ENCODE measurements at places on chromosomes 12 and 14.

GRCh38 chr14:64790478-64790877 is 86.3 kb downstream of the PLEKHG3 start:
- no peak for DNase-seq

DNA sequence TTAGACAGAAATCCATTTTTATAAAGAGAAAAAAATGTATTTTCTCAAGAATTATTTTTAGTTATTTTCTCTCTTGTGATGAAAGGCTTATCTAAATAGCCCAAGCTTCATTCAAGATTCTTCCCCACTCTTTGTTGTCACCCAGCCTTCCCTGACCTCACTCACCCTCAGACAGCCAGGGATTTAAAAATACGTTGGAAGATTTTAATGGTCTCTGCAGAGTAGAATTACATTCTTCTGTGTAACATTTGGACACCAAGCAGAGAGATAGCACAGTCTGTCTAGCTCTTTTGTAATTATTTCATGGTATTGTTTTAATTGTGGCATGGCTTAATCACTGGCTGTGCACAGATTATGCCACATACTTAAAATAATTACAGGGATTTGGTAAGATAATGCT is 130.3 kb downstream of the IGF1 start:
- no peak for DNase-seq

DNA sequence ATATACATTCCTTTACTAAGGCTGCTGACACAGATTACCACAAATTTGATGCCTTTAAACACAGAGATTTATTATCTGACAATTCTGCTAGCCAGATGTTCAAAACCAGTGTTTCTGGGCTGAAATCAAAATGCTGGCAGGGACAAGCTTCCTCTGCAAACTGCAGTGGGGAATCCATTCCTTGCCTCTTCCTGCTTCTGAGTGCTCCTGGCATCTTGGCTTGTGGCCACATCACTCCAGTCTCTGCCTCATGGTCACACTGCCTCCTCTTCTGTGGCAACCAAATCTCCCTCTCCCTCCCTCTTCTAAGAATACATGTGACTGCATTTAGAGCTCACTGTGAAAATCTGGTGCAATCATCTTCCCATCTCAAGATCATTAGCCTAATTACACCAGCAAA is 235.7 kb downstream of the TTC8 start:
- no peak for DNase-seq

- DNase-seq = no peak
Observed at GRCh38 chr12:72074065-72074464, 135.4 kb downstream of the TPH2 start.

- DNase-seq = no peak
Observed at GRCh38 chr14:98689951-98690350, 582.0 kb downstream of the BCL11B start.
